ENCODE measurements at places on chromosomes 12 and 14.

DNA sequence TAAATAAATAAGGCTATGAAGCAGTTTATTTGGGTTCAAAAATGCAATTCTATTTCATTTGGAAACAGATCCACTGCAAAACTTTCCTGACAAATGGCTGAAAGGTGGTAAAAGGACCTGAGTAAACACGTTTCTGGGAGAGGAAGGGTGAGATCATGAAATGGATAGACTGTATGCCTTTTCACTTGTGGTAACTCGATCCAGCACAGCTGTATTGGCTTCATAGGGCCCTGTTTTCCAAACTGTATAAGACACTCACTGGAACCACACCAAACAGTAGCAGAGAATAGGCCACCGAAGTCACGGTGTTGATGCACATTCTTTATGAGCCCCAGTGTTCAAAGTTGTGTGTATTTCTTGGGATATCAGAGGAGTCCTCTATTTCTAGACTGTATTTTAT is 325.2 kb upstream of the DIO2 start:
- no peak for DNase-seq

DNA sequence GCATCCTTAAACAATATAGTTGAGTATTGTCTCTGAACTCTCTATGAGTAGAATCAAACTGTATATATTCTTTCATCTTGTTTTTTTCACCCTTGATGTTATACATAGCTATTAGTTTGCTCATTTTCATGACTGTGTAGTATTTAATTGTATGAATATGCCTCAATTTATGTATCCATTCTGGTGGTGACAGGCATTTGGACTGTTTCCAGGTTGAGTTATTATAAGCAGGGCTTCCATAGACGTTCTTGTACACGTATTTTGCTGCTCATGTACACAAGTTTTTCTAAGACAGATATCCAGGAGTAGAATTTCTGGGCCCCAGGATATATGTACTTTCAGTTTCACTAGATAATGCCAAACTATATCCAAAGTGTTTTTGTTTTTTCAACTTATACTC is 211.4 kb downstream of the NTF3 start:
- DNase-seq, result no peak

- DNase-seq, result no peak
Observed at GRCh38 chr14:76163668-76164363, 12.1 kb downstream of the GPATCH2L start.

DNA sequence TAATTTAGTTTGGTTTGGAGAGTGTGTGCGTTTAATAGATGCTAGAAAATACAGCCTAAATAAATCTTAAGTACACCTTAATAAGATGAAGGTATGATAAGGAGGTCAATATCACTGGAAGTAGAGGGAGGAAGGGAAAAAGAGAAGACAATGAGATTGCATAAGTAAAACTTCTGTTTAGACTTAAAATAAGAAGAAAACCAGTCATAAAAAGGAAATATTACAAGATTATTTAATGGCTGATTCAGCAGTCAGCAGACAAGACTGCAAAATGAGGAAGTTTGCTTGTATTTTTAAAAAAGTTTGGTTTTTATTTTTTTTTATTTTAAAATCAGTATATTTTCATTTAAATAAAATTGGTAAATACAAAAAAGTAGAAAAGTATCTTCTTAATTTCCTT is 3.2 kb downstream of the SLC38A6 start:
- no peak for DNase-seq
